ENCODE measurements at places on chromosomes 1 and 21.

DNA sequence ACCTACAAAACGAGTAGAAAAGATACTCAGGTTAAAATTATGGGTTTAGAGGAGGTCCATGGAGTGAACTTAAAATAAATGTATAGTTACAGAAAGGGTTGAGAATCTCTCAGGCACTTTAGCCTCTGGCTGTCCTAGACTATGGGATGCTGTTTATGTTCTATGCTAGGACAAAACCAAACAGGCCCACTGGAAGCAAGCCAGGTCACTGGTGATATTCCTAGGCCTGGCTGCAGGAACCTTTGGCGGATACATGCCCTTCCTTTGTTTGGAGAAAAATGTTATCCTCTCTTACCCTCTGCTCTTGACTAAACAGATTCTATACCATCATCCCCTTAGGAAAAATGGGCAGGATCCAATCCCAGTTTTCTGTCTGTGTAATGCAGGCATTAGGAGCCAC, 90.7 kb upstream of the DUSP10 start:
- peak; percentile 14 for DNase-seq

- no peak for DNase-seq
These were observed 54.4 kb downstream of the EVI5 start for GRCh38 chr1:92730476-92730875.

GRCh38 chr1:193326296-193326695, 139.9 kb upstream of the B3GALT2 start:
- no peak for DNase-seq

DNA sequence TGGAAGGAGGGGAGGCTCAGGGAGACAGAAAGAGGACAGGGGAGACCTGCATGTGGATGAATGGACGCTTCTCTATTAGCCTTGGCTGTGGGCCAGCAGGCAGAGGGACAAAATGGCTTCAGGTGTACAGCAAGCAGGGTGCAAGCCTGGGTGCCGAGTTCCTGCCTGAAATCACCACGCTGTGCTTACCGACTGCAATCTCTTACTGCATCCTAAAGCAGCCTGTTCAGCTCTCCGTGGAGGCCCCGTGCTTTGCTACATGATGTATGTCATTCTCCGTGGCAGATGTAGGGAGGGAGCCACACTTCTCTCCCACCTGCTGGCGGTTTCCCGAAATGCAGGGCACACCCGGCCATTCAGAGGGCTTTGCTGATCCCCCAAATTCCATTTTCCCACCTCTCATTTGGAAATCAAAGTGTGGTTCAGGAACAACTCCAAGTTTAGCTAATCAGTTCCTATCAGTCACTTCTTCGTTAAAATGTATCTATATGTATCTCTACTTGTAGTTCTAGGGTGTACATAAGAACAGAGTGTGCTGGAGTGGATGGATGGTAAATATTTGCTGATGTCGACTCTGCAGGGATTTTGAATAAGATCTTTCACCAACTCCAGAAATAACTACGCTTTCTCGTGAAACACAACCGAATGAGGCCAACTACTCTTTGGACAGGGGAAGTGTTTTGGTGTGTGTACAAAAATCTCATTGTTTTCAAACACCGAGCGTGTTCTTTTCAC, 122.3 kb upstream of the BACE2 start:
- DNase-seq, result peak; percentile 67

DNA sequence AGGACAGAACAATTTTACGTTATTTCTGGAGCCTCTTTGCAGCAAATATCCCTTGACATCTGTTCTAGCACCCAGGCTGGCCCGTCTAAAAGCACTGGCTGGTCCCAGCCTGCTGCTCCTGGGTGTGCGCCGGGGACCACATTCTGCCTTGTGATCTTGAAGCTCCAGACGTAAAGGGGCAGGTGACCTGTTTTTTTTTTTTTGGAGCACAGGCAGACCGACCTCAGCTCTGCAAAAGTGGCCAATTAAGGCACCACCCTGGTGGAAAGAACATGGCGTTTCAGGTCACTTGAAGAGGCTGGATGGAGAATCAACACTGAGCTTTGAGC, 13.8 kb upstream of the CAMTA1 start:
- DNase-seq, result no peak

DNA sequence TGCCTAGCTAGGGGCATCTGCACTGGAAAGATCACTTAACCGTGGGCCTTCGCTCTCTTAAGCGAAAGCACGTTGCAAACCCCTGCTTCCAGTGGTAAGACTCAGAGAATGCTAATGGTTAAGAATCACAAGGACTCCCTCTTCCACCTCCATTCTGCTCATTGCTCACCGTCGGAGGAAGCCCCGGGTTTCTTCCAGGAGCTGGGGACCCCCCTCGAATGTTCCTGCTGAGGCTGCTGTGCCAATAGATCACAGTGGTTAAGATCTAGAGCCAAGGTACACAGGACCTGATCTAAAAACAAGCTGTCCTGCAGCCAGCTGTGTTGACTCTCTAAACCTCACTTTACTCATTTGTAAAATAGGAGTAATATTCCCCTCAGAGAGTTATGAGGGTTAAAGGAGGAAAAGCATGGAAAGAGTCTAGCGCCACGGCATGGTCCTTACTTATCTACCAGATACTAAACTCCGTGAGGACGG, 765 bp downstream of the VAMP3 start:
- no peak for DNase-seq

GRCh38 chr21:40620386-40621145, 226.4 kb downstream of the DSCAM start:
- no peak for DNase-seq

DNA sequence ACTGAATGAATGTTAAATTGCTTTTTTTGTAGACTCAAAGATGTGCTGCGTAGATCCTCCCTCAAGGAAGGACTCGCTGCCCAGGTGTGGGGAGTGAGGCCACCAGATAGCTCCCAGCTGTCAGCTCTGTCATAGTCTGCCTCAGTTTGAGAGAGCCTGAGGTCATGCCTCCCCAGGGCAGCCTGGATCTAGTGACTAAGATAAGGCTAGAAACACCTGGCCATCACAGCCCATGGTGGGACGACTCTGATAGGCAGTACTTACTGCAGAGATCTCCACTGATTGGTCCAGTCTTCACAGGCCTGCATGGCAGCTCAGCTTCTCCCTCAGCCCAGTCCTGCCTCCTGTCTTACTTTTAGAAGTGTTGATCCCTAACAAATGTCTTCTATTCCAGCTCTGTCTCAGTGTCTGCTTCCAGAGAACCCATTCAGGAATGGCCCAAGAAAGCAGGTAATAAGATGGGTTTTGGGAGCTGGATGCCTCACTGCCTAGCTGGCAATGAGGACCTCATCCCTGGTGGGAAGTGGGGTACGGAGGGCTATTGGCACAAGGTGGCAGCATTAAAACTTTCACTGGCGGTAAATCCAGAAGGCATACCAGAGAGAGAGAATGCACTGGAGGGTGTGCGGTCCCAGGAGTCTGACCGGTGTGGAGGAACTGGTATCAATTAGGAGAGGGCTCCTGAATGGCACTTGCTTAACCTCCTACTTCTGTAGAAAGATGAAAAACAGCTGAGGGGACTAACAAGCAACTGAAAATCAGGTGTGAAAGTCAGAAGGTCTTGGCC, 55.3 kb upstream of the GPR37L1 start:
- no peak for DNase-seq

- DNase-seq, result no peak
These were observed 12.1 kb upstream of the PTTG1IP start for GRCh38 chr21:44885615-44886014.

GRCh38 chr1:105100102-105100501, 1350.4 kb downstream of the AMY1C start:
- no peak for DNase-seq

DNA sequence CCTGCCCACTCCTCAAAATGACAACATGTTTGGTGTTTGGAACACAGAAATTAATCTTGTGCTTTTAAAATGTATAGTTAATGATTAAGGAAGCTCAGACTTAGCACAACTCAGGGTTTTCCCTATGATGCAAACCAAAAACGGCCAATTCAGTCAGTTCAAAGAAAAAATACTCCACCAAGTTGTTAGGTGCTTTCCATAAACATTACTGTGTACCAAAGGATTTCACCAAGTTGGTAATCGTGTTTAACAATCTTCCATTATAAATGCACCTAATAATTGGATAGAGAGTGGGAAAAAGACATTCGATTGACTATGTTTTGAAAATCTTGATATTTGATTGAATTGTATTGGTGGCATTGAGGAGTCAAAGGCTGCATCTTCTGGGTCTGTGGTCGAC, 33.3 kb upstream of the DUSP10 start:
- DNase-seq, result no peak

DNA sequence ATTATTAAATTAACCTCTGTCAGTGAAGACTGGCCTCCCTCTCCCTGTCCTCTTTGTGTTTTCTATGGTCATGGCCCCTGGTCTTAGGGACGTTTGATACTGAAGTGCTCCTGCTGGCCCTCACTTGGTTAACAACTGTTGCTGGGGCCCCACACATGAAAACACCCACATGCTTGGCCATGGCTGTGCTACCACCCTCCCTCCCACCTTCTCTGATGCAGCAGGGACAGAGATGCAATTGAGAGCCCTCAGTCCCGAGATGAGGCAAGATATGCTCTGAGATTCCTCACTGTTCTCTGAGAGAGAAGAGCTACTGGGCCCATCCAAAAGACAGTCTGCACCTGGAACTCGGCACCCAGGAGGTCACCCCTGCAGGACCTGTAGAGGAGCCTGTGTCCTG, 33.3 kb downstream of the NCMAP start:
- no peak for DNase-seq

All from NCI-H1694 (cell line).